ENCODE measurements at places on chromosomes 12 and 14.

- no peak for DNase-seq
These were observed 20.5 kb upstream of the GPR132 start for GRCh38 chr14:105085766-105086165.

GRCh38 chr14:78196323-78196722 is 26.1 kb downstream of the NRXN3 start:
- DNase-seq, result no peak

- DNase-seq, result no peak
These were observed 885 bp upstream of the HOXC10 start for GRCh38 chr12:53983950-53984572.

- no peak for DNase-seq
These were observed 55.2 kb upstream of the CERS5 start for GRCh38 chr12:50222275-50222783.

DNA sequence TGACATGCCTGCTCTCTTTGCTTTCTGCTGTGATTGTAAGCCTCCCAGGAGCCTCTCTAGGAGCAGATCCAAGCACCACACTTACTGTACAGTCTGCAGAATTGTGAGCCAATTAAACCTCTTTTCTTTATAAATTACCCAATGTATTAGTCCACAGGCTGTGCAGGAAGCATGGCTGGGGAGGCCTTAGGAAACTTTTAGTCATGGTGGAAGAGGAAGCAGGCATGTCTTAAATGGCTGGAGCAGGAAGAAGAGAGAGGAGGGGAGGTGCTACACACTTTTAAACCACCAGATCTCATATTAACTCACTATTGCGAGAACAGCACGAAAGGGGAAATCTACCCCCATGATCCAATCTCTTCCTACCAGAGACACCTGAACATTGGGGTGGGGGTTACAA is 108.9 kb downstream of the DERA start:
- no peak for DNase-seq

GRCh38 chr14:91170504-91171121 is 56.7 kb downstream of the DGLUCY start:
- no peak for DNase-seq

- DNase-seq, result no peak
These were observed 74.2 kb upstream of the MBIP start for GRCh38 chr14:36394593-36394992.

- DNase-seq, result no peak
These were observed 30.5 kb downstream of the JAG2 start for GRCh38 chr14:105138021-105138541.

DNA sequence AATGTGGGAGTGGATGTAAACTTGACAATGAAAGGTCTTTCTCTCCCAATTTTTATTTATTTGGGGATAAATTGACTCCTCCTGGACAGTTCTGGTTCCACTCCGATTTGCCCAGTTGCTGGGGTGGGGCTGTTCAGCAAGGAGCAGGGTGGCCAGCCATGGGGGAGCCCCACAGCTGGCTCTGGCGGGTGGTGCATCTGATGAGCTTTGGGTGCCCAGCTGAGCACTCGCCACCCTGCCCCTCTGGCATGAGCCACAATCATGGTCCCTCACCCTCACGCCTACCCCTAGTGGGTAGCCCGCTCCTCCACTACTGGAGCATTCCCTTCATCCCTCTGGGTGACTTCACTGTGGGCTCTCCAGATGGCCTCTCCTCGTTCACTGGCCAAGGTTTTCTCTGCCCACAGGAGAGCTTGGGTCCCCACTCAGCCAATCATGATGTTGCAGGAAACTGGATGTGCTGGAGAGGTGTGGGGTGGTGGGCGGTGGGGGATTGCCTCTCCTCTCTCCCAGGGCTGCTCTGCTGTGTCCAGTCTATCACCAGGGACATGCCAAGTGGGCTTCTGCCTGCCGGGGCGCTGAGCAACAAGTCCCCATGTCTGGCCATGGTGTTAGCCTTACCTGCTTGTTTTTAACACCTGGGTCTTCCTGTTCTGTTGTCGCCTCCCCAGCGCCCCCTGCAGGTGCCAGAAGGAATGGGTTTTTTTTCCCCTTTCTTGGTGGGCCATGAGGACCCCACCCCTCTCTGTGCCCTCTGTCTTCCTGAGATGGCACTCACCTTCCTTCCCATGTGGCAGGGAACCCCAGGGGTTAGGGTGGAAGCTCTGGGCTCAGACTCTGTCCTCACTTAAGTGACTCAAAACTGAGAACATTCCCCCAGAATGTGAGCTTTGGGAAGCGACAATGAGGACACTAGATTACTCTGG is 3.4 kb downstream of the CYP46A1 start:
- no peak for DNase-seq

- no peak for DNase-seq
These were observed 12.5 kb downstream of the PACS2 start for GRCh38 chr14:105326891-105327694.

DNA sequence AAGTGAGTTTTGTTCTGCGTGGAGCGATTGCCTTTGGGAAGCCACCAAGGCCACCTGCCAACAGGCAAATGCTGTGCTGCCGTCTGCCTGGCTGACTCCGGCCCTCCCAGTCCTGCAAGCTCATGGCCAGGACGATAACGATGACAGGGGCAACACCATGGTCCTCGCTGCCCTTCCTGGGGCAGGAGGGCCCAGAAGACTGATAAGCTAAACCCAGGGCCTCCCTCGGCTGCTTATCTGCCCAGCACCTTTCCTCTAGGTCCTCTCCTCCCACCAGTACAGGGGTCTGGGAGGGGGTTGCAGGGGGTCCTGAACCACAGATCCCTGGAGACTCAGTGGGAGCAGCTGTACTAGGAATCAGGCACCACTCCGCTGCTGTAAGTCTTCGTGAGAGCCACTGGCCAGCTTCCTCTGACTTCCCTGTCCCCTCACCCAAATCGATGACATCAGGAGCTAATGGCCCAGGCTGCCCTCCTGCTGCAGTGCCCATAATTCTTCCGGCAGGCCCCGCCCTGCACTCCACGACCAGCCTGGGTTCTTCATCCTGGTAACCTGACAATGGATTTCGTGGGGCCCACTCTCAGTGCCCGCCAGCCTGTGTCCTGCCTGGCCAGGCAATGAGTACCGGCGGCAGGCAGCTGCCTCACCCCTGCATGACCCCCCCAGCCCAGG is 5.1 kb downstream of the ANKRD9 start:
- no peak for DNase-seq

DNA sequence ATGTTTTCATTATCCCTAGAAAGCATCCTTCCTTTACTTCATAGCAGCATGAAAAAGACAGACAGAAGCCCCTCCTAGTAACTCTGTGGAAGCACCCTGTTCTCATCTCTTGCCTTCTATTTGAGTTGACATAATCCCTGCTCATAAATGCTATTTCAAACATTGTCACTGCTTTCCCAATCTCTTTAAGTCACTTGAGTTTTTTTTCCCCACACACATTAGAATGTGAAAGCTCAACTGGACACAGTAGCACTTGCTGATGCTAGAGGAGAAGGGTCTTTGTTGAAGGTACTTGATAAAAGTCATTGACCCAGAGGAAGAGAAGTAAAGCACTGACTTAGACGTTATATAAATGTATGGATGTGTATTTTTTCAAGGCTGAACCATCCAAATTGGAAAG is 3.0 kb downstream of the E2F7 start:
- no peak for DNase-seq

- no peak for DNase-seq
These were observed 44.2 kb downstream of the TTC8 start for GRCh38 chr14:88868558-88869159.

DNA sequence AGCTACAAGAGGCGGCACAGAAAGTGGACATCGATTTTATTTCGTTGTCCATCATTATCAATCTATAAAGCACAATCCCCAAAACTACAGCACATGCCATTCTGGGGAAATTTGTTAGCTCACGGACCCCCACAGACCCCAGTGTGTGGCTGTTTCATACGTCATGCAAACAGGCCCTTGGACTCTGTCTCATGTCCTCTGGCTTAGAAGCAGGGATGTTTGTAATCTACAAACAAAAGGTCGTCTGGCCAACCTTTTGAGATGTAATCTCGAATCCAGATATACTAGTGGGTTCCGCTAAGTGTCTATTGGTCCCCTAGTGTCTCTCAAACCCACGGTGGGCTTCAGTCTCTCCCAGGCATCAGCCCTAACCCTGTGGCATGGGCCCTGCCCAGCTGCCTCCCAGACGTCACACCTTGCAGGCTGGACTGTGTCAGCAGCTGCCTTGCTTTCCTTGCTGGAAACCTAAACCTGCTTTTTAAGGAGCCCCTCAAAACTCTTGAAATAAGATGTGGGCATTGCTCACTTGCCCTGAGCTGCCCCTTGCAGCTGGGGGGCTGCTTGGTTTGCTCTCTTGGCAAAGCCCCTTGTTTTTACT is 220.8 kb downstream of the ZFP36L1 start:
- DNase-seq, result no peak

DNA sequence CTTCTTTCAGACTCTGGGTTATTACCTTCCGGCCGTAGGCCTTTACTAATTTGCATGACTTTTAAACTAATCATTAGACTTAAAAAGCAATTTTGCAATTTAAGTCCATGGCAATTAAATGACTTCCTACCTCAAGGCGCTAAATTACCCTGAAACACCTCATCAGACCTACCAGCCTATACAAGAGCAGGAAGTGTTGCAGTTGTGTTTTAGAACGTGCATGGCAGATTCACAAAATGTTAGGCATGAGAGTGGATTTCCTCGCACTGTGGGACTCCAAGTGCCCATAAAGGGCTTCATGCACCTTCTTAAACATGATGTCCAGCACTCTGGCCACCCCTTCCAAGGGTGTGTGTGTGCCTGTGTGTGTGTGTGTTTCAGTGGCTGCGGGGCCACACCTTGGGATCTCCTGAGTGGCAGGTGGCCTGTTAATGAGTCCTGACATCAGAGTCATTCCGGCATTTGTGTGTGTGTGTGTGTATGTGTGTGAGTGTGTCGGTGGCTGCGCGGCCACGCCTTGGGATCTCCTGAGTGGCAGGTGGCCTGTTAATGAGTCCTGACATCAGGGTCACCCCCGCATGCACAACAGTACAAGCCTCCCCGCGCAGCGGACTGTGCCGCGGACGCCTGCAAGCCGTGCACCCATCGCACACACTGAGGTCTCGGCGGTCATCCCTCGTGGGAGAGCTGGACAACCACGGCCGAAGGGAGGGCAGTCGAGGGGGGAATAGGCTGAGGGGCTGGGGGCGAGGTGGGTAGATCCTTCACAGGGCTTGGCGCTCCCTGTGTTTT is 900 bp downstream of the C2CD5 start:
- peak; percentile 48 for DNase-seq

DNA sequence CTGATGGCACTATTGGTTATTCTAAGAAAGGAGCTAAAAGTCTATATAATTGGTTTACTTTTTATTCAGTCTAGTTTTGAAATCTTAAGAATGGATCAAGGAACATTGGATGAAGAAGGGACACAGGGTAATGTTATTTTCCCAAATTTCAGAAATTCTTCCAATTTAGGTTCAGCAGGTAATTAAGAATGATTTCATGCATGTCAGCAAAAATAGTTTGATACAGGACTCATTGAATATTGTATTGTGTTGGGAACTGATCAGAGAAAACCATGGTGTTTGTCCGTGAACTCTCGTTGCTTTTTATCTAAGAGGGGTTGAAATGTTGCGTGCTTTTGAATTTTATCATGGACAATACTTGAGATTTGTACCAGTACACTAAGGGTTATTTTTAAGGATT is 58.6 kb downstream of the PDE3A start:
- no peak for DNase-seq

DNA sequence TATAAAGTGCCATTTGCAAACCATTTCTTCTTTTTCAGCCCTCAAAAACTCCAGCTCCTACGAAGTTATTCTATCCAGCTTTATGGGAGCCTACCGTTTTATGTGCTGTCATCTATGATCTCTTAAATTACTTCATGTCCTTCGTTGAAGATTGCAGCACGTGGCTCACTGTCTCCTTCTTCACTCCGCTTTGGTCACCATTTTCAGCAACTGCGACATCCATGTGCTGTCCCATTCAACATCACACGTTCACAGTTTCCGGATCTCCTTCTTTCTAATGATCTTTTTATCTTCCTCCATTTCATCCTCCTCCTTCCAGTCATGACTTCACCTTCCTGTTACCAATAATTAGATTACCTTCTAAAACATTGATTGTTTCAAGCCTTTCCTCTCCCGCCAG is 143.3 kb upstream of the KRAS start:
- DNase-seq, result no peak

GRCh38 chr12:68977335-68977734 is 44.4 kb upstream of the CPM start:
- DNase-seq, result no peak

- no peak for DNase-seq
These were observed 148.9 kb downstream of the PPM1H start for GRCh38 chr12:62785941-62786559.

- DNase-seq, result no peak
These were observed 142.8 kb downstream of the NUAK1 start for GRCh38 chr12:105995961-105996431.

DNA sequence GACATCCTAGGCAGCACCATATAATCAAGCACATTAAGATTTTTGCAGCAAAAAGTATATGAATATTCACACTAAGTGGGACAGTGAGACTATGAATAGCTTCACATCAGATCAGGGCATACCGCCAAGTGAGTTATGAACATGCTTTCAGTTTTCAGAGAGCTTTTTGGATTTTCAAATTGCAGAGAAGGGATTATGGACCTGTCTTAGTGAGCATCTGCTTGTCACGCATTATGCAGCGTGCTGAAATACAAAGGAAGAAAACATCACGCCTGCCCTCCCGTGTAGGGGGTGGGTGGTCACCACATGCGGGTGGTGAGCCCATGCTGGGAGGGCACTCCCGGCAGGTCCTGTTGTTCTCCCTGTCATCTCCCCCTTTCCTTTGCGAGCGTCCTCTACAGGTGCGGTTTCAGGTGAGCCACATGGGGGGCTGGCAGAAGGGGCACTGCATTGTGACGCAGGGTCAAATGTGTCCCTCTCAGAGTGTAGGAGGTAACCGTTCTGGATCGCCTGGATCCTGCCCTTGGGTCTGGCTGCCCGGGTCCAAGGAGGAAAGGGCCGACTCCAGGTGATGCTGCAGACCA is 42.6 kb downstream of the TRAF3 start:
- no peak for DNase-seq

GRCh38 chr14:36773136-36773540 is 111.5 kb downstream of the PAX9 start:
- no peak for DNase-seq

GRCh38 chr14:101716956-101717662 is 44.4 kb upstream of the PPP2R5C start:
- no peak for DNase-seq

GRCh38 chr12:30296486-30296885 is 399.2 kb downstream of the IPO8 start:
- no peak for DNase-seq

DNA sequence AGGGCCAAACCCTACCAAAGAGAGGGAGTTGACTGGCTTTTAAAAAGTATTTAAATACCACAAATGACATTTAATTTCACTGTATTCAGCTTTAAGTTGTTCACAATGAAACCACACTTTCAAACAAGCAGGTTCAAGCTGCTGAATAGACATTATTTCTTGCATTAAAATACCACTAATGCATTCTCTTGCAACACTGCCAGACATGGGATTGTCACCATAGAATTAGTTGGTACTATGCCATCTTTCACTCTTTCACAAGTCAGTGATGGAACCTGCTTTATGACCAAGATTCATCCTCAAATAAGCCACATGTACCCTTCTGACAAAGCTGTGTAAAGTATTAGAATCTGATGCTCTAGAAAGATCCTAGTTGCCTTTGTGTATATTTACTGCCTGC is 239.4 kb downstream of the PAWR start:
- no peak for DNase-seq
